ENCODE measurements at places on chromosomes 12 and 14. TPM values are rescaled to one million over a fixed set of nuclear protein-coding genes. Genes with fewer than 3 reads are reported as not detected.

Gene ALDH1L2
- 1.2 TPM for total RNA-seq

Gene ACOT6
- total RNA-seq, result not detected

Gene CD63
- total RNA-seq, result 1,252 TPM

Gene CCDC60
- total RNA-seq, result 1.2 TPM

Gene PRPH
- 5.5 TPM for total RNA-seq

Gene CDKN3
- total RNA-seq, result 6.3 TPM

Gene FOXG1
- total RNA-seq, result not detected

Gene SERPINA10
- total RNA-seq, result 0.18 TPM

Gene GAS2L3
- 26.6 TPM for total RNA-seq

Data from left colon (tissue), 2 donors.